CD4-positive, alpha-beta T cell treated with Interleukin-10 for 1 hour (primary cell): ENCODE measurements at places on chromosomes 5 and 9.

DNA sequence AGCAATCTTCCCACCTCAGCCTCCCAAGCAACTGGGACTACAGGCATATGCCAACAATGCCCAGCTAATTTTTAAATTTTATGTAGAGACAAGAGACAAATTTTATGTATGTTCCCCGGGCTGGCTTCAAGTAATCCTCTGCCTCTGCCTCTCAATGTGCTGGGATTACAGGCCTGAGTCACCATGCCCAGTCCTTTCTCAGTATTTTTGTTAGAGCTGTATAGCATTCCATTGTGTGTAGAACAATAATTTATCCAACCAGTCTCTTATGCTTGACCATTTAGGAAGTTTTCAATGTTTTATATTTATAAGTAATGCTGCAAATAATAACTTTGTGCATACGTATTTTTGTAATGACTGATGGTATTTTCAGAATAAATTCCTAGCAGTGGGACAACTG lies 38.9 kb upstream of the CTXN3 start:
- no peak for DNase-seq

GRCh38 chr9:13386935-13387733 lies 107.6 kb upstream of the MPDZ start:
- no peak for DNase-seq

DNA sequence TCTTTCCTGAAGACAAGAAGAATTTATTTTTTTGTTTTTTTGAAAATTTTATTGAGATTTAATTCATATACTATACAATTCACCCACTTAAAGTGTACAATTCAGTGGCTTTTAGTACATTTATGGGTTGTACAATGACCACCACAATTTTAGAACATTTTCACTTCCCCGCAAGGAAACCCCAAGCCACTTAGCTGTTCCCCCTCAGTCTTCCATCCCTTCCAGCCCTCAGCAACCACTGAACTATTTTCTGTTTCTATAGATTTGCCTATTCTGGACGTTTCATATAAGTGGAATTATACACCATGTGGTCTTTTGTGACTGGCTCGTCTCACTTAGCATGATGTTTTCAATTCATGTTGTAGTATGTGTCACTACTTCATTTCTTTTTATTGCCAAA lies 28.0 kb downstream of the DNAI1 start:
- no peak for DNase-seq

GRCh38 chr5:142618130-142618523 lies 67.8 kb downstream of the FGF1 start:
- no peak for DNase-seq

DNA sequence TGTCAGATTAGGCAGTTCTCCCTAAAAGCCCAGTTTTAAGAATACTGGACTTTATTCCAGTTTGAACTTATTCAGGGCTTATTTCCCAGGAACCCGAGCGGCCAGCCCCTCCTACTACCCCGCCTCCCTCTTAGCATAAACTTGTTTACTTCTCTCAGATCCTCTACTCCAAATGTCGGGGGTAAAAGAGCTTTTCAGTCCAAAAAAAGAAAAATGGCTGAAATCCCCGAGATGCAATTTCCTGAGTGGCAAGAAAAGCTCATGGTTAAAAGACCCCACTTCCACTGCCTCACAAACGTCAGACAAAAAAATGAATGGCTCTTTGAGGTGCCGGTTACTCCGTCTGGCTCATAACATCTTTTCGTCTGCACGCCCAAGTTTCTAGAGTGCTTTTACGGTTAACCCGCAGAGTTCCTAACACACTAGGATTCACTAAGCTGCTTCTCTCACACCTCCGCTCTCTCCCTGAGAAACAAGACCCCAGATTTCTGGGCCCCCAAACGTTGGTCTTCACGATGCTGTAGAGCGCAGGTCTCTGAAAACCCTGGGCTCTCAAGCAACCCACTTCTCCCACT lies 402 bp downstream of the BRD8 start:
- peak; percentile 26 for DNase-seq

DNA sequence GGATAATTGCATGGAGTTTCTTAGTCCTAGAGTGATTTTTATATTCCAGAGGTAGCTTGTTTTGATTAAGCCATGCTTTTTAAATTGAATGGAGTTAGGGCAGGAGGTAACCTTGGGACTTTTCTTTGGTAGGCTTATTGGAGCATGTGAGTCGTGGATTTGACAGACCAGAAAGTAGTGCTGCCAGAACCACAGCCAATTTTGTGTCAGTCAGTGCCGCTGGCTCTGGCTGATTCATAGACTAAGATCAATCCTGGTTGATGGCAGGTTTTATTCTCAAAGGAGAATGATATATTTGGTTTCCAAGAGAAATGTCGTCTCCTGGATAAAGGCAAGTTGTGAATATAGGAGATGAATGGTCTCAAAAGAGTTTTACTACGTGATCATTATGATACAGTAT lies 20.3 kb downstream of the RAI14 start:
- no peak for DNase-seq

- DNase-seq: no peak
These were observed 5.1 kb upstream of the CKS2 start for GRCh38 chr9:89305868-89306267.

DNA sequence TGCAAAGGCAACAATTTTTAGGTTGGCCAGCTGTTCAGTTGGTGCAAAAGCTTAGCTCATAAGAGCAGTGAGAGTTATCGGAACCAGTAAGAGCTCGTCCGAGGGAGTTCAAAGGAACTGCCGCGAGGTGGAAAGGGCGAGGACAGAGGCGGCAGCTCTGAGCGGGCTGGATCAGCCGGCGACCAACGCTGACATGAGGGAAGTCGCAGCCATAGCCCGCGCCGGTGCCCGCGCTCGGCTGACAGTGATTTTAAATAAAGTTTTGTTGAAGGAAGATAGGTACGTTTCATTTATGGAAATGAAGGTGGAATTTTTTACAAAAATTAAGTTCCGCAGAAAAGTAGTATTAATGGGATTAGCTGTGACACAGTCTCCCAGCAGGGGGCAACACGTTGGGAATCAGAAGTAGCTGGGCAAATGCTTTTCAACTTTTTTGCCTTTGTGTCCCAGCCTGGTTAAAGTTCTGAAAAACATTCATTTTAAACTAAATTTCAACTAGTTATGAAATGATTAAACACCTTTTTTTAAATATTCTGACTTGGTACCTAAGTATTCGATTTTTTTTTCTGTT lies 43.2 kb downstream of the FBXO4 start:
- DNase-seq: no peak

- no peak for DNase-seq
These were observed 611 bp downstream of the PCDHA3 start for GRCh38 chr5:140801494-140801841.

DNA sequence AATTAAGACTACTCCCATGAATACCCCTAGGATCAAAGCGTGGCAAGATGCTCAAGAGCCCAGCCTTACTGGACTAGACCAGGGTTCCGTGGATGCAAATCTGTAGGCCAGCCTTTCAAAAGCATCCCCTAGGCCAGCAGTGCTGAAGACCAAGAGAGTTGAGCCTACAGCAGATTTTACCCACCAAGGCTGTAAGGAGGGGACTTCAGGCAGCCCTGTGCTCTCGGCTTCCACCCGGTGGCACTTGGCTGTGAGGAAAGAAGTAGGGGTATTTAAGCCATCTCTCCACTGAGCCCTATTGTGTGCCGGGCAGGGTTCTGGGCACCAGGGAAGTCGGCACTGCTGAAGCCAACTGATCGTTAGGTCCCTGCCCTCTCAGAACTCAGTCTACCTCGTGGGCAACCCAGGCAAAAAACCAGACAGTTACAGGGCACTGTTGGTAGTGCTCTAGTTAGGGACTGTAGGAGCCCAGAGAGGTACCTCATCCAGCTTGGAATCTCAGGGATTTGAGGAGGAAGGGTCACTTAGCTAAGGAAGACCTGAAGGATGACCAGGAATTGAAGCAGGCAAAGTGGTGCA lies 25.5 kb downstream of the TCF7 start:
- DNase-seq: no peak

GRCh38 chr5:5278201-5278814 lies 138.2 kb downstream of the ADAMTS16 start:
- DNase-seq: no peak

- DNase-seq: no peak
These were observed 32.4 kb downstream of the C9 start for GRCh38 chr5:39331861-39332381.

DNA sequence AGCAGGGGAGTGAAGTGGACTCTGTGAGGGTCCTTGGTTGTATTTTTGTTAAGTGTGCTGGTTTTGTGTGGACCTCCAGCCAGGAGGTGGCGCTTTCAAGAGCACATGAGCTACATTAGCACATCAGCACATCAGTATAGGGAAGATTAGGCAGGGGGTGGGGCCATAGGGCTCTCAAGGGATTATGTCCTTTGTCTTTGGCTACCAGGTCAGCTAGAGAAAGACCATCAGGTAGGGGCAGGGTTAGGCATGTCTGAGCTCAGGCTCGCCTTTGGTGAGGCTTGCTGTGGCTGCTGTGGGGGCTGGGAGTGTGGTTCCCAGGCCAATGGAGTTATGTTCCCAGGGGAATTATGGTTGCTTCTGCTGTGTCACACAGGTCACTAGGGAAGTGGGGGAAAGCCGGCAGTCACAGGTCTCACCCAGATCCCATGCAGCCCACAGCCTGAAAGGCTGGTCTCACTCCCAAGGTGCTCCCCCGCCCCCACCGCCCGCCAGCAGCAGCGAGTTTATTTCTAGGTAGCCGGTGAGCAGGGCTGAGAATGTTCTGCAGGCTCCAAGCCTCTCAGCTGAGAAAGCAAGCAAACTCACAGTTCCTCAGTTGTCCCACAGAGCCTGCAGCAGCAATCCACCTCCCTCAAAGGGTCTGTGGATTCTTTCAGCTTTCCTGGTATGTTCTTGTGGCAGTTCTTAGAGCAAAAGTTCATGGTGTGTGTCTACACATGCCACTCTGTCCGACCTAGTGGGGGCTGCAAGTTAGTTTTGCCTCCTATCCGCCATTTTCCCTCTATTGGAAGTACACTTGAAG lies 13.7 kb downstream of the OR1J1 start:
- DNase-seq: peak; percentile 11

GRCh38 chr9:79809316-79809876 lies 237.6 kb downstream of the TLE4 start:
- DNase-seq: no peak

DNA sequence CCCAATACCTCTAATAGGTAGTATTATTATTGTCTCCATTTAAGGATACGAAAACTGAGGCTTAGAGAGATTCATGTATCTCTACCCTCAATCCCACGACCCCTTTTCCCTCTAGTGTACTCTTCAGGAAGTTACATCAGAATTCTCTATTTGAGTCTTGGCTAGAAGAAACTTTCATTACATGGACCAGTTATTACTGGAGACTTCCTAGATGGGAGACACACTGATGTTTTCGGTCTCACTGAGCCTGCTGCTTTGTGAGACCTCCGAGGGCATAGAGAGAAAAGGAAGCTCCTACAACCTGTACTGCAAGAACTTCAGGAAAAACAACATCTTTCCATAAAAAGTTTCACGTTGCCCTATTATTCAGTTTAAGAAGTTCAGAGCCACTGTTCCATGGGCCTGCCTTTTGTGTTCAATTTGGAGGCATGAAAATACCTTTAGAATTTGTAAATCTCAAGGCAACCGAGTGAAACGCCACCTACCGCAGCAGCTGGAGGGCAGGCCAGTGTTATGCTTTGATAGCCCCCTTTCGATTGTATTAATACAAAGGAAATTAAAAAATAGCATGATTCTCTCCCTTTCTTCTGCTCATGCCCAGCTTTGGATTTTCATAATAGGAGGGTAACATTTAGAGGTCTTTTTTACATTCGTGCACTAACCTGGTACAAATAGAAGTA lies 223.3 kb downstream of the EBF1 start:
- no peak for DNase-seq

GRCh38 chr9:113708821-113709713 lies 167.0 kb upstream of the ZNF618 start:
- no peak for DNase-seq

DNA sequence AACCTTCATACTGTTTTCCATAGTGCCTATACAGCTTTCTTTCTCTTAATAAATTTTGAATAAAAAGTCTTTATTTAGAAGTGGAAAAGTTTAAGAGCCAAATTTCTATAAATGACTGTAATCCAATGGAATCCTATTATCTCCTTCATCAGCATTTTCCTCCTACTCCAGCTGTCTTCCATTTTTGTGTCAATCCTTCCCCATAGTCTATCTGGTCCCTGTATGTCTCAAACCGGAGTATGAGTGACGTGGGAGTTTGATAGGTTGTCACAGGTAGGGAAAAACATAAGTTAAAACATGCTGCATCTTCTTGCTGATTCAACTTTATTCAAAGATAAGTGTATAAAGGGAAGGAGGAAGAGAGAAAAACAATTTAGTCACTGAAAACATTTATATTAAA lies 70.4 kb downstream of the ADAMTS6 start:
- DNase-seq: no peak

DNA sequence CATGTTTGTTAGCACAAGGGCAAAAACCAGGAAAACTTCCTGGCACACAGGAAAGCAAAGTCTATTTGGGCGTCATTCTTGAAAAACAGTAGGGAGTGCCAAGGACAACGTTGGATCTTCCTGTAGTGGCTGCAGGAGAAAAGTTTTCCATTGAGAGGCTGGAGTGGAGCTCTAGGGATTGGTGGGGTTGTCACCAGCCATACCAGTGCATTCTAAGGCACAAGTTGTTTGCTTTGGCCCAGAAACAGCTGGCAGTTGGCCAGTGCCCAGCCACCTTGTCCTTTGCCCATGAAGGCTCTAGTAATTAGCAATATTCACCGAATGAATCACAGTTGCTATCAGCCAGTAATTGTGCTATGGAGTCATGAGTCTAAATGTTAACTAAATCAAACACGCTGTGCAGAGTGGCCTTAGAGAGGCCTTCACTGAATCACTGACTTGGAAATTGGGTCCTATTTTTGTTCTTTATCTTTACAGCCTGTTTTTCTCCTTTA lies 26.4 kb downstream of the TNFSF15 start:
- no peak for DNase-seq

DNA sequence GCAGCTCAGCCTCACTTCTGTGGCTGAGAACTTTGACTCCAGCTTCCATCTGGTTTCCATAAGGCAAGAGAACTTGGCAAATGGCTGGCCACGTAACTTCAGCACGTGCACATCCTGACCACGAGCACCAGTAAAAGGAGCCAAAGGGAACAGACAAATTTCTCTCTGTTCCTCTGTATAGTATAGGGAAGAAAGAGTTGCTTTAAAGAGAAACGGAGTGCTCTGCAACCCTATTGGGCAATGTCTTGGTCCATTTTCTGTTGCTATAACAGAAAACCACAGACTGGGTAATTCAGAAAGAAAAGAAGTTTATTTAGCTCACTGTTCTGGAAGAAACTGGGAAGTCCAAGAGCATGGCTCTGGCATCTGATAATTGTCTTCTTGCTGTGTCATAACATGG lies 558.7 kb downstream of the ACTL7B start:
- no peak for DNase-seq

- DNase-seq: peak; percentile 61
These were observed 33.3 kb downstream of the KCTD16 start for GRCh38 chr5:144203750-144204596.

GRCh38 chr5:176994460-176995121 lies 12.0 kb downstream of the UIMC1 start:
- DNase-seq: no peak
